ENCODE measurements at places on chromosomes 16 and 17.

GRCh38 chr17:16924696-16925440, 47.0 kb downstream of the TNFRSF13B start:
- no peak for DNase-seq

DNA sequence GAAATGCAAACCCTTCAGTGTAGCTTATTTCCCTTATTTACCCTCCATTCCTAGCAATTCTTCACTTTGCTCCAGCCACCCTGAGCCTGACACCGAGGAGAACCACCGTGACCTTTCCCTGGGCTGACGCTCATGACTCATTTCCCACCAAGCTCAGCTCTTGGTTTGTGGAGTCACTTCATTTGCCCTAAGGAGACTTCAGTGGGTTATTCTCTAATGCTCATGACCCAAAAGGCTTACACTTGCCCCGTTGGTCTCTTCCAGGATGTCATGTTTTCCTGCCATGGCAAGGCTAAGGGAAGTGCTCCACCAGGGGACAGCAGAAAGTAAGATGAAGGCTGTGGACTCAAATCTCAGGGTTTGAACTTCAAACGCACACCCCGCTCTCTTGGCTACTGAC, 161.0 kb downstream of the CBLN1 start:
- DNase-seq = no peak

DNA sequence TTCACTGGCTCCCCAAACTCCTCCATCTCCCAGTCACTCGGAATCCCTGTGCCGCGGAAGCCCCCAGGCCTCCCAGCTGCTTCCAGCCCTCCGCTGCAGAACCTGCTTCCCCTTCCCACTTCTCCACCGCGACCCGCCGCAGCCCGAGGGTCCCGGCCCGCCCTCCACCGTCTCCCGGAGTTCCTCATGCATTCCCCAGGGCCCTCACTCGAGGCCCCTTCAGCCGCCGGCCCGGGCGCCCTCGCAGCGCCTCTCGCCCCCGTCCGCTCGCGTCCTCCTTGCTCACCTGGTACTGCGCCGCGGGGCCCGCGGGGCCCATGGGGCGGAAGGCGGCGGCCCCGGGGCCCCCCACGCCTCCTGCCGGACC, 329 bp downstream of the SMARCD2 start:
- no peak for DNase-seq

DNA sequence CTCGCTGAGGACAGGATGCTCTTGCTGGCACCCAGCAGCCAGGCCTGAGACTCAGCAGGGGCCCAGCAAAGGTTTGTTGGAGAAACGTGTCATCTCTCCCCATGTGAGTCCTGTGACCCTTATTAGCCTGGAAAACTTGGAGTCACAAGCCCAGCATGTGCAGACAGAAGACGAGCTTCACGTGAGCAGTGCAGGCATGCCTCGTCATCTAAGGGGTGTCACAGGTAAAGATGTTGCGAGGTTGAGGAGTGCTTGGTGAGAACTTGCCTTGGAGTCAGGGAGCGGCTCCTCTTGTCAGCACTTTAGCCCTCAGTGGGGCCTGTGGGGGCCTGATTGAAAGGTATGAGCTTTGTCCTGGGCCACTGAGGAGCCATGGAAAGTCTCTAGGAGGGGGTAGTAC, 2.1 kb upstream of the CTRL start:
- no peak for DNase-seq

DNA sequence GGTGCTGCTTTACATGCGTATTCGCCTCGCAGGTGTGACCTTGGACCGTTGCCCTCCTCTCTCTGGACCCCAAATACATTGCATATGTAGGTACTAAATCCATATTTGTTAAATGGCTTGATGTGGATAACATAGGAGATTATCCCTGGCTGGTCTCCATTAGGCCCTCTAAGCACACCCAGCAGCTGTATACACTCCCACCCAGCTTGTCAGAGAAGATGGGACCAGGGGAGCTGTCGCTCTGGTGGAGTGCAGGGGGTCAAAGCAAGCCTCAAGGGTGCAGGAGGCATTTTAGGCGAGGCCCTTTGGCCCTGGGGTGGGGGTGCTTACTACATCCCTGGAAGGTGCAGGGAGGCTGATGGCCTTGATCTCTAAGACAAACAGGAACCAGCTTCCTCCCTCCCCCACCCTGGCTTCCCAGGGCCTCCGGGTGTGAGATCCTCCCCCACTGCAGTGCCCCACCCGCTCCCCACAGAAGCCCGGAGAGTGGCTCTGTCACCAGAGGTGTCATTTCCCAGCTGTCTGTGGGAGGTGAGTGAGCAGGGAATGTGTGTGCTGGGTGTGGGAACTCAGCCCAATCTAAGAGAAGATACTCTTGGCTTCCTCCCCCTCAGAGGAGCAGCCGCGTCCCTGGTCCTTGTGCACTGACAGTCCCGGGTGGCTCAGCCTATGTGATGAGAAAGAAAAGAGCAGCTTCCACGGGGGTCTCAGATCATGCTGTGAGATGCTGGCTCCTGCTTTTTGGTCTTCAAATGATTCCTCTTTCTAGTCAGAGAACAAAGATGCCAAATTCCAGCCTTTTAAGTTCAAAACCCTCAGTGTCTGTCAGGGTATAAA, 1.4 kb upstream of the VAMP2 start:
- no peak for DNase-seq

- no peak for DNase-seq
These were observed 11.4 kb downstream of the SLC7A6 start for GRCh38 chr16:68275611-68276191.

DNA sequence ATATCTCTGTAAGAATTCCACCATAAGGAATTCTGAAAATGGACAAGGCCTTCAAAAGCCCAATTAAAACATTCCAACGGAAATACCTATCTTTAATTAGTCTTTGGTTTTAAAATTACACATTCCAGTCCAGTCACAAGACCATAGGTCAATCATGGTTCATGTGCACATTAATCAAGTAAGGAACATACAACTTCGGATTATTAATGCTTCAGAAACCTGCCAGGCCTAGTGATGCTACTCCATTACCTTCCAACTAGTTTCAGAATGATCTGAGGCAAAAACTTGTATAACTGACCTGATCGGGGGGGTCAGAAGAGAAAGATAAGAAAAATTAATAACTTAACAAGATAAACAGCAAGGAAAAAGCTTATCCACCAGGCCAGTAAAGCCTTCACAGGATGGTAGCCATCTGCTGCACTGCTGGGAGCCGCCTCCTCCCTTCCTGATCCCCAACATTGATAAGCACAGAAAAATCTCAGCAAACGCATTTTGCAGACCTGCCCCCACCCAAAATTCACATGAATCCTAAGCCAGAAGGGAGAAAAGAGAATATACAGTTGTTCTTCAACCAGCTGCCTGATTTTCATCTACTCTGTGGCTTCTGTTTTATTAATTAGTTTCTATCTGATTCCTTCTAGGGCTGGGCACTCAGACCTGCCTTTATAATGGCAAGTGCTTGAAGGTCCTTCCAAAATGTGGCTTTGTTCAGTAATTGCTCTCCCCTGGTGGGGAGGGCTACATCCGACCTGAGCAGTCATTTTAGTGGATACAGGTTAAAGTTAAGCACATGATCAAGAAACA, 6.0 kb downstream of the SDR42E1 start:
- DNase-seq = no peak

DNA sequence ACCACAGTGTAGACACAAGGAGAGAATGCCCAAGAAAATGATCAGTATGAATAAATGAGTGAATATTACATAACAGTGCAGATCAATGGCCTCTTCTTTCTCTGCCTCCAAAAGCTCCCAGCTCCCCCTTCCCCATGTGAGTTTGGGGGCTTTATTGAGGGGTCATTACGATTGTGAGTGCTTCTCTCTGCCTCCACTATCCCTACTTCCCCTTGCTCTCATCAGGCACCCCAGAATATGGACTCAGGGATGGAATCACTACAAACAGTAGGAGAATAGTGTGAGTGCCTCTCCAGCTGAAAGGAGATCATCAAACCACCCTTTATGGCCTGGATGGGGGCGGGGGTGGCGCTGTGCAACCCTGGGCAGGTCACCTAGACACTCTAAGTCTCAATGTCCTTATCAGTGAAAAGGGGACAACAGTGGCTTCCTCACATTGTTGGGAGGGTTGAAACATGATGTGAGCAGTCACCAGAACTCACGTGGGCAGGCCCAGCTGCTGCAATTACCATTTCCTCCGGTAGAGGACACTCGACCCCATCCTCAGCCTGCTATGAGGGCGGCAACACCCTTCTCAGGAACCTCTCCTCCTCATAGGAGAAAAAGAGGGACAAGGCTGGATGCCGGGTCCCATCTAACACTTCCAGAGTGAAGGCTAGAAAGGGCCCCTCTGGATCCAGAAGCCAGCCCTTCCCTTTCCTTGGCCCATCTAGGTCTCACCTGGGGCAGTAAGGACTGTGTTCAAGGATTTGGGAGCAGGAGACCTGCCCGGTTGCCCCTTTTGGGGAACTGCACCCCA, 2.1 kb upstream of the EPOP start:
- peak; percentile 63 for DNase-seq

- no peak for DNase-seq
These were observed 114.5 kb upstream of the METRNL start for GRCh38 chr17:82964851-82965341.

DNA sequence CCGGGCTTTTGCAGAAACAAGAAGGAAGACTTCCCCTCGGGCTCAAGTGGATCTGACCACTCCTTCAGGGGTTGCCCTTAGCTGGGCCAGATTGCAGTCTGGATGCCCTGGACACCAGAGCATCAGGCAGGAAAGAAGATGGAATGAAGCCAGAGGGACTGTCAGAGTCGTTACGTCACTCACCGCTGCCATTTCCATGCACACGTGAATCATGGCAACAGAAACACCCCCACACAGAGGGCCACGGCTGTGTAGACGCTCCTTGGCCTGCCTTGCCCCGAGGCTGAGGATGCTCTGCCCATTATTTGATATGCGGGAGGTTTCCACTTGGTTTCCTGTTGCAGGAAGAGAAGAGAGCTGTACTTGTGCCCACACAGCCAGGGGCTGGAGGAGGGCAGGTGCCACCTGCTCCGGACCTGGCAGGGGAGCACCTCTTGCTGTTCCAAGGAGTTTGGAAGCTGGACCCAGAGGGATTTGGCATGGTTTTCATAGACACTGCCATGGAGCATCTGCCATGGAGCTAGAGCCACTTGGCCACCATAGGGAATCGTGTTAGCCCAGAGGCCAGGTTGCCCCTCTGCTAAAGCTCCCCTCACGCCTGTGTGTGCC, 29.4 kb downstream of the RBFOX3 start:
- DNase-seq = no peak

GRCh38 chr17:17681187-17681743, at the start of gene RAI1:
TSS of gene RAI1 (plus strand) at chr17:17681458. CDS start at chr17:17792949, 111,491 bp downstream.
- peak; percentile 66 for DNase-seq

- DNase-seq = no peak
These were observed 2.5 kb downstream of the ADAT1 start for GRCh38 chr16:75620326-75621169.

DNA sequence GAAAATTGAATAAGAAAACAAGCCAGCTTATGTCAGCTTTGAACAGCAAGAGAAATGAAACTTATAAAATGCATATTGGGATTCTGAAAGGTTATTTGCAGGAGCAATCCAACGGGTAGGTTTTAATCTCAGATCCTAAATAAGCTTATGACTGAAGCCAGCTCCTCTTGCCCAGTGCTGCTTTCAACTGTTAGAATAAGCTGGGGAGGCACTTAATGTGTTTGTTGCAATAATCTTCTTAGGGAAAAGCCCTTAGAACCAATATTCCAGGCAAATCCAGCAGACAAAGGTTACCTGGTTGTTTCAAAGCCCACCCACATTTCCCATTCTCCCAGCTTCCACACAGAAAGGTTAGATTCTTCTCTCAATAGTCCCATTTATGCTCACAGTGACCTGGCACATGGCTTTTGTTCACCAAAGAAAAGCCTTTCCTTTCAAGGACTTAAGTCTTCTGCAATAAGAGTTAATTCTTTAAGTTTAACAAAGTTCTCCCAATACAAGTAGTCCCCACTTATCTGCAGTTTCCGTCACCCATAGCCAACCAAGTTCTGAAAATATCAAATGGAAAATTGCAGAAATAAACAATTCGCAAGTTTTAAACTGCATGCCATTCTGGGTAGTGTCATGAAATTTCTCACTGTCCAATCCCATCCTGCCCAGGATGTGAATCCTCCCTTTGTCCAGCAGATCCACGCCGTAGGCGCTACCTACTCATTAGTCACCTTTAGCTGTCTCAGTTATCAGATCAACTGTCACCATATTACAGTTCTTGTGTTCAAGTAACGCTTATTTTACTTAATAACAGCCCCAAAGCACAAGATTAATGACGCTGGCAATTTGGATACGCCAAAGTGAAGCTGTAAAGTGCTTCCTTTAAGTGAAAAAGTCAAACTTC, 5.9 kb downstream of the TEX2 start:
- no peak for DNase-seq

DNA sequence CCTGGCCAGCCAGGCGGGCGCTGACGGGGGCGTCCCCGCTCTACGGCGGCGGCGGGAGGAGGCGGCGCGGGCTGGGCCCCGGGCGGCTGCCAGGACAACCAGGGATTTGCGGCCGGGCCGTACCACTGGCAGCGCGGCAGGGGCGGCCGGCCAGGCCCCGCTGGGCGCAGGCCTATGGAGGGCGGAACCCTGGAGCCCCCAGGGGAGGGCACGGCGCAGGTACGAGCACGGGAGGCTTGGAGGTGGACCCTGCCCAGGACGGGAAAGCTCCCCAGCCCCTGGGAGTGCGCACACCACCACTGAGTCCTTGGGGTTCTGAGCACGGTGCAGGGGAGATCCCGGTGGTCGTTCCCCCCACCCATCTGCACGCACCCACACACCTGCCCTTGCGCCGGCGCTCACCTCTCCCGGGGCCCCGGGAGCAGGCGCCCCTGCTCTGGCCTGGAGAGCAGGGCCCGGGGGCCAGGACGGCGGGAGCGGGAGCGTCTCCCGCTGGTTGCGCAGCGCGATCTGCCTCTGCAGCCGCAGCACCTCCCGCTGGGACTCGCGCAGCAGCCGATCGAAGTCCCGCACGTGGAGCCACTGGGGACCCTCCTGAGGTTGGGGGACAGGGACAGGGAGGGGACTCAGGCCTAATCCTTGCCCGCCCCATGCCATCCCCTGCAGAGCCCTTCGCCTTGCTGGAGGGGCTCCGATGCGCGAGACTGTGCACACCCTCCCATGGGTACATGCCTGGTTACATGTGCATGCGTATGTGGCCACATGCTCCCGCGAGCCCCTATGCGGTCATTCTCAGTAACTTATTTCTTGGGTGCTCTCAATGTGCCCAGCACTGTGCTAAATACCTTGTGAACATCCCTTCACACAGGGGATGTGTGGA, 3.9 kb downstream of the TSPOAP1 start:
- no peak for DNase-seq

DNA sequence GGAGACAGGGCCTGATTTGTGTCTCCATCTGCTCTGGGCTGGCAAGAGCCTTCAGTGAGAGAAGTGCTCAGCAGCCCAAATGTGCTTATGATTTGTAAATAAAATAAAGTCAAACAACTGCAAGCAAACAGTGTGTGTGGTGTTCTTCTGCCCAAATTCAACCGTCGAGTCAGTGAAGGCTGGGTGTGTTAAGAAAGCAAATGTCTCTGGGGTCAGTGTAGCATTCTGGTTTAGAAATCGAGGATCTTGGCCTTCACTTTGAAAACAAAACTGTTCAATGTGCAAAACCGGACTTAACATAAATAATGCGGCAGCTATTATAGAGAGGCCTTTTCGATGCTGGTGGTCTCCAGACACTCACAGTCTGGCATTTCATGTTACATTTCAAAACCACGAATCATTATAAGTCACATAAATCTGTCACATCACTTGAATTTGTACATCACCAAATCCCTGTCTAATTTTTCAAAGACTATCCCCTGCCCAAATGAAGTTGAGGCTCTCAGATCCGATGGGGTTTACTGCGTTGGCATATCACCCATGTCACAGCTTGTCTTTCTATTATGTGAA, 158.6 kb upstream of the MYOCD start:
- no peak for DNase-seq

GRCh38 chr16:15822957-15823356, 33.9 kb downstream of the MYH11 start:
- no peak for DNase-seq

GRCh38 chr17:42287305-42287976, 857 bp upstream of the STAT5A start:
- DNase-seq = no peak
